H54 (cell line): ENCODE measurements at places on chromosomes 6 and 20.
A peak's percentile ranks its signal among the peaks of the same experiment; 100 is the strongest.

GRCh38 chr6:162373192-162373591 is 354.4 kb downstream of the PRKN start:
- DNase-seq: no peak

DNA sequence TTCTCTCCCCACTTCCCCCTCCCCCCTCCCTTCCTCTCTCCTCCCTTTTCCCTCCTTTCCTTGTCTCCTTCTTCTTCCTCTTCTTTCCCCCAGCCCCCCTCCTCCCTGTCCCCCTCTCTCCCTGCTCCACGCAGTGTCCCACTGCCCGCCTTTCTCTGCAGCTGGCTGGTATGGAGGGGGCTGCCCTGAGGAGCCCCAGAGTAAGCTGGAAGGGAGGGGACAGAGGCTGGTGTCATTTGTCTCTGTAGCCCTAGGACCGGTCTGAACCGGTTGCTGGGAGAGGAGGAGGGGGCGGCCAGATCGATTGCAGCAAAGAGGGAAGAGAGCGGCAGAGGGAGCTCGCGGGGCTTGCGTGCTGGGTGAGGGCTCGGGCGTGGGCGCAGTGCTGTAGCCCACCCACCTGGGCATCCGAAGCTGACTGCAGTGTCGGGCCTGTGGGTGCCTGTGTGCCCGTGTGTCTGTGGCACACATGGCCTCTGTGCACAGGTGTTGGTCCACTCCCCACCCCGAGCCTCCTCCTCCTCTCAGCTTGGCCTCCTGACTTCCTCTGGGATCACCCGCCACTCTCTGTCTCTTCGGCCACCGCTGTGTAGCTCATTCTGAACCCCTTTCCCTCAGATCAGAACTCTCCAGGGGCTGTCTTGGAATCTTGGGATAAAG is 50.6 kb downstream of the SRC start:
- no peak for DNase-seq

DNA sequence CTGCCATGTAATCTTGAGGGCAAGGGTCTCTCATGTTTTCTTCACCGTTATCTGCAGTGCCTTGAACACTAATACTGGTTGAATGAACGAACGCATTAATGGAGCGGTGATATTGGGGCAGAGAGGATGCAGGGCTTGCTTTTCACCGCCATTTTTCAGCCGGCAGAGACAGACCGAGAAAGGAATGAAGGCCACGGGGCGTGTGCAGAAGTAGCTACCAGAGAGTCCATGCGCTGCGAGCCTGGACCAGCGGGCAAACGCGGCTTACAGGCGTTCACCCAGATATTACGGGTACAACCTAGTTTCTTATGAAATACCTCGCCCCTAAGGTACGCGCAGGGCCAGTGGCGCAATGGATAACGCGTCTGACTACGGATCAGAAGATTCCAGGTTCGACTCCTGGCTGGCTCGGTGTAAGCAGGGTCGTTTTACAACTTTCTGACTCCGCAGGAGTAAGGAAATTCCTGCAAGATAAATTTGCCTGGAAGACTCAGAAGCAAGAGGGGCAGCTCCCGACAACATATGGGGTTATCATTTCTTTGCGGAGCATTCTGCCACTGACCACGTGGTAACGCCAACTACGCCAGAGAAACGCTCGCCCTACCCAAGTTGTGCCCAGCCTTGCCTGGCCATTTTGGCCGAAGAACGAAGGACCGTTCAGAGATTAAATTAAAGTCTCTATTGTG is 863 bp upstream of the HMGN4 start:
- DNase-seq: peak; percentile 60

DNA sequence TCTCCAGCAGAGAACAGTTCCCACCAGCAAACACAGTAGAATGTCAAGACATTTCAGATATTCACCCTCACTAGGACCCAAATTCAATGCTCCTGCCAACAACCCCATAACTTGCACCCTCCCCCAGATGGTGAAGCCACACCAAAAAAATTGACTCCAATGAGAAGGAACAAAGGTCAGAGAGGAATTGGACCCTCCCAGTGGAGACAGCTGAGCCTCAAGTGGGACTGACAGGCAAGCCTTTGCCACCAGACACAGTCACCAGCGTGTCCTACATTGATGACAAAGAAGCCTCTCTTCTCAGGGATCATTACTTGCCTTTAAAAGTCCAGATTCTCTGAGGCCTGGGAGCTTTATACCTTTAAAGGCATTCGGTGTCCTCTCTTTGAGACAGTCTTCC is 64.8 kb downstream of the HIVEP2 start:
- DNase-seq: no peak

DNA sequence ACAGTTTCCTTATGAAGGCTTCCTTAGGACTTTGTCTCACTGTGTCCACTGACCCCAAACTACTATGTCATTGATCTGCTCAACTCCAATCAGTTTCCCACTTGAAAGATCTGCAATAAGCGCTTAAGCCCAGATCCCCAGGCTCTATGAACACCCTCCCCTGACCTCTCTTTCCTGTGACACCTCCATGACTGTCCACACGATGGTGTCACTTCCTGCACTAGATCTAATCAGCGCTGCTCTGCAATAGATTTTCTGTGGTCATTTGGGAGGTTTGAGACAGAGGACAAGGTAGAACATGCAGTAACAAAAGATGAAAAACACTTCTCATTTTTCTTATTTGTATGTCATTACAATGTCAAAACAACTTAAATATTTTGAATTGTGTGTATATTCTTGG is 304.6 kb upstream of the AGPAT4 start:
- no peak for DNase-seq

- DNase-seq: no peak
Measured at GRCh38 chr6:3535033-3535775, 78.4 kb upstream of the SLC22A23 start.

DNA sequence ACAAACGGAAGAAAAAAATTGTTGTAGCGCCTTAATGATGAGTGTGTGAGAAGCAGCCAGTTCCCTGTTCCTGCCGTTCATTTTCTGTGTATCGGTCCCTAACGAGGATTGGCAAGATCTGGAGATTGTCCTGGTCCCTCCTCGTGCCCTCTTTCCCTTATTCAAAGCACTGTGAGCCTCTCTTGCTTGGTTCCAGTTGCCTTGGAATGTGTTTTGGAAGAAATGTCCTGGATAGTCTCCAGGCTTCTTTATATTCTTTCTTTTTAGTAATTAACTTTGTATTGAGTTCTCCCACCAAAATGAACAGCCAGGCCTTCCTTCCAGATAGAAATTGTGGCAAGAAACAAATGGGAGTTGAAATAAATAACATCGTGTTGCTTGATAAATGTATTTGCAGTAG is 348.3 kb downstream of the CDH26 start:
- DNase-seq: no peak

DNA sequence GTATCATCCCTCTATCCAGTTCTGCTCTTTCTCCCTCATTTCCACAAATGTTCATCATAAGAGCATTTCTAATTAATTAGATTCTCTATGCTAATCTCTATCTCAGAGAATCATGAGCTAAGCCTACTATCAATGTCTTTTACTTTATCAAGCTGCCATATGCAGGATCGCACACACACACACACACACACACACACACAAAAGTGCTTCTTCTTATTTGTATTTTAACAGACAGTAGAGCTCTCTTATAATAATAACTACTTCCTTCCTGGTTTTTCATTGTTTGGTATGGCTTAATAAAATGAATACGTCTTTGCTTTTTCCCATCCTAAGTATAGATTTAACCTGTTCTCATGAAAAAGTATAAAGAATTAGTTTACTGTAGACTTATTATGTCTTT is 170.2 kb downstream of the HAO1 start:
- no peak for DNase-seq

DNA sequence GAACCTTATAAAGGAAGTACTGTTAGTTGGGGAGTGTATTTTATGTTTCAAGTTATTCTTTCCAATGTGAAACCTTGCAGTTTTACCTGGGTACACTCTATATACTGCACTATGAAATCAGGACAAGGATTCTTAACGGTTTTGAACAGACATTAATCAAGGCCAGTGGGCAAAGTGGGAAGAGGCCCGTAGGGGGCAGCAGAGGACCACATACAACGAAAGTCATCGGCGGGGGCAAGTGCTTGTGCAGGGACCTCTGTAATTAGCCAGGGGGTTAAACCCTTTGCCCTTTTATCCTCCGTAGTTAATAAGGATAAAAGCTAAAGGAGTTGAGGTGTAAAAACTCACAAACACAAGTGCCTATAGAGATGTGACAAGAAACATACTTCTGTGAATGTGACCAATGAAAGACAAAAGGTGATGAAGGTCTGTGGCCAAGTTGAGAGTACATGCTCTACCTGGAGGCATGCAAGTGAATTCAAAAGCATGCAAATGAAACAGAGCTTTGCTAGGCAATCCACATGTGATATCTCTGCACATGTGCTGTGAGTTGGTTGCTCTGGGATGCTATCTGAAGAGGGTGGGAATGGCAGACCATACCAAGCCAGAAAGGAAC is 392.7 kb upstream of the MAN1A1 start:
- DNase-seq: peak; percentile 4

DNA sequence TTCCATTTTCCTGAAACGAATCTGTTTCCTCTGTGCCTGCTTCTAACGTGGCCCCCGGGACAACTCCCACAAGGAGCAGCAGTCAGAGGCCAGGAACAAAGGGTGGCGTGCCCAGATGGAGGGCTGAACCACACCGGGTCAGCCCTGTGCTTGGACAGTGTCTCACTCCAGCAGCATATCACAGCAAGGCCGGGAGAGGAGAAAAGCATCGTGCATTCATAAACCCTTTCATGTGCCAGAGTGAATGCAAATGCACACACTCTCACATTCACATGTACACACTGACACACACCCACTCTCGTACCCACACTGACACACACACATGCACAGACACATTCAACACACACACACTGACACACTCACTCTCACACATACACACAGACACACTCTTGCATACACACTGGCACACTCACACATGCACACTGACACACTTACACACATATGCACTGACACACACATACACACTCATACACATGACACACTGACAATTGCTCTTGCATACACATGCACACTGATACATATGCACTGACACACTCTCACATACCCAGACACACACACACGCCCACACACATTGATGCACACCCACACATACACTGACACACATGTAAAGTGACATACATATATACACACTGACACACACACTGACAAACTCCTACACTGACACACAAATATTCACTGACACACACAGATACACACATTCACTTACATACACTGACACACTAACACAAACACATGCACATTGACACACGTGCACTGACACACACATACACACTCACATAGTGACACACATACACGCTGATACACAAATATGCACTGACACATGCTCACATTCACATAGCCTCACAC is 237.0 kb downstream of the LRFN2 start:
- DNase-seq: no peak

DNA sequence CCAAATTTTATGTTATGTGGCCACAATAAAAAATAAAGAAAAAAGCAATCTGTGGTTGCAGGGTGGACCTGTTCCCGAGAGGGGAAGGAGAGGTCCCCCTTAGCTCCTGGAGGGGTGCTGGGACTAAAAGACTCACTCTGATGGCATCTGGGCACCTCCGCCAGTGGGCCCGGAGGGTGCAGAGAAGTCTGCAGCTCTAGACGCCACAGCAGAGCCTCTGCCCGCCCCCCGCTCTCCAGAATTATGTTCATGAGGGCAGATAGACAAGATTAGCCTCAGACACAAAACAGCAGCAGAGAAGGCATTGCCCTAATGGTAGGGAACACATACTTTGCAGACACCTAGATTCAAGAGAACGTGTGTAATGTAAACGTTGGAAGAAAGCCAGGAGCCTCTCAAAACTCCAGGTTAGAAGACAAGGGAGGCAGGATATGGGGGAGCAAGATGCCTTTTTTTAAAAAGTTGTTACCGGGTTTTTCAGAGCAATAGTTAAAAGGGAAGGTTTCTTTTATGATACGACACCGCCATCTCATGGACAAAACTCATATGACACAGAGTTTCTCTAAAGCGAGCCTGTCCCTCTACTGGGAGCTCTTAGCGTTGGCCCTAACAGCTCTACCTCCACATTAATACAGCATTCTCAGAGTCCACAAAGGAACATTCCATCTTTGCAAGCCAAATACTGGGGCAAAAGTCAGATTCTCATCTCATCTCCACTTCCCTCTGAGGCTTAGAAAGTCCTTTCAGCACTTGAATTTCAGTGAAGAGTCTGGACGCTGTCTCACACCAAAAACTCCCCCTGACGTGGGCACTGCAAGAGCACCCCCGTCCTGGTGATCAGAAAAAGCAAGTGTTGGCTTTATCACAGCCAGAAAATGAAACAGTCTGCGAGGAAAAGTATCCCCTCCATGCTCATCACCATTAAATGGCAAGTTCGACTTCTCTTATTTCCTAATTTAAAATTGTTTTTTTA is 47.2 kb downstream of the FOXF2 start:
- DNase-seq: peak; percentile 60

DNA sequence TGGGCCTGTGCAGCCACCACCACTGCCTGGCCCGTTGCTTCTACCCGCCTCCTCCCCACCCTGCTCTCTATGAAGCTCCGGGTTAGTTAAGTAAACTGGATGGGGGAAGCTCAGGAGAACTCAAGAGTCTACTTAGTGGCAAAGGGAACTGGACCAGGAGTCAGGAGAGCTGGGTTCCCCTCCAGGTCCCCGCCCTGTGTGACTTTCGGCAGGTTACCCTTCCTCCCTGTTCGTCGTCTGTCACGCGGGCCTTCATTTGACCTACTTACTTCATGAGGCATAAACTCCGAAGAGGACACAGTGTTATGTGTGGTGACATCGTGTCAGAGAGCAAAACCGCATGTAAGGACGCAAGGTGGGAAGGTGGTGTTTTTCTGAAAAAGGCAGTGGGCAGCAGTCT is 75.3 kb downstream of the TCP11 start:
- DNase-seq: no peak

GRCh38 chr6:169005166-169005565 is 248.5 kb downstream of the THBS2 start:
- DNase-seq: no peak

GRCh38 chr20:50632236-50632635 is 59.1 kb downstream of the RIPOR3 start:
- no peak for DNase-seq

GRCh38 chr6:87553159-87553765 is 36.5 kb downstream of the RARS2 start:
- no peak for DNase-seq

DNA sequence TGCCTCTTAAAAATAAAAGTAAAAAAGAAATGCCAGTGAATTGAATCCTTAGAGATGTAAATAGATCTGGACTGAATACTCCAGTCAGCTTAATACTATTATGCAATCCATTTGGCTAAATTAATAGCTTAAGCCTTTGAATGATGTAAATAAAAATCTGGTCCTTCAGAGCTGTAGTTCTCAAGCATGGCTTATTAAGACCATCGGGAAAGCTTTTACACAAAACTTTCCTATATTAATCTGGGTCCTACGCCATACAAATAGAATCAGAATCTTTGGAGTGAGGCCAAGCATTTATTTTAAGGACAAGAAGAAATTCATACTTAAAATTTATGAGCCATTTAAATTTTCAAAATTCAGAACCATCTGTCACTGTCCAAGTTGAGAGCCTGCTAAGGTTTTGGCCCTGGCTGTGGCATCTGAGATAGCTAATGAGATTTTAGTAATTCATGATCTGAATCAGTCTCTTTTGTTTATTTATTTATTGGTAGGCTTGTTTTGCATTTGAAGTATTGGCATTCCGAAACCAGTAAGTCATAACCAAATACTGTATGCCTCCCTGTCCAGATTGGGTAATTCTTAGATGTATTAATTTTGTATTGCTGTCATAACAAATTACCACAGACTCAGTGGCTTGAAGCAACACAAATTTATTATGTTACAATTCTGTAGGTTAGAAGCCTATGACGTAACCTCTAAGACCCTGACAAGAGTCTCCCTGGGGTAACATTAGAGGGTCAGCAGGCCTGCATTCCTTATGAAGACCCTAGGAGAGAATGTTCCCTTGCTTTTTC is 228.1 kb upstream of the RAB32 start:
- no peak for DNase-seq

- no peak for DNase-seq
Measured at GRCh38 chr6:89786970-89787369, 32.6 kb downstream of the MDN1 start.
